IPS DF 6.9 (cell line): ENCODE measurements at places on chromosomes 16 and 17.

GRCh38 chr17:56109836-56110235 lies 43.4 kb upstream of the ANKFN1 start:
- no peaks in the 10 kb centered on the region for H3K36me3 ChIP-seq
- H3K4me3 ChIP-seq = no peak overlapping the region
- DNase-seq = no peak
- no peaks in the 10 kb centered on the region for H3K4me1 ChIP-seq
- no peak overlapping the region for H3K27ac ChIP-seq

- H3K4me3 ChIP-seq = no peak overlapping the region
- no peak for DNase-seq
- no peaks in the 10 kb centered on the region for H3K36me3 ChIP-seq
- H3K27me3 ChIP-seq = no peaks in the 10 kb centered on the region
- H3K27ac ChIP-seq = no peak overlapping the region
Observed at GRCh38 chr16:1035066-1035415, 37.5 kb upstream of the SSTR5 start.

DNA sequence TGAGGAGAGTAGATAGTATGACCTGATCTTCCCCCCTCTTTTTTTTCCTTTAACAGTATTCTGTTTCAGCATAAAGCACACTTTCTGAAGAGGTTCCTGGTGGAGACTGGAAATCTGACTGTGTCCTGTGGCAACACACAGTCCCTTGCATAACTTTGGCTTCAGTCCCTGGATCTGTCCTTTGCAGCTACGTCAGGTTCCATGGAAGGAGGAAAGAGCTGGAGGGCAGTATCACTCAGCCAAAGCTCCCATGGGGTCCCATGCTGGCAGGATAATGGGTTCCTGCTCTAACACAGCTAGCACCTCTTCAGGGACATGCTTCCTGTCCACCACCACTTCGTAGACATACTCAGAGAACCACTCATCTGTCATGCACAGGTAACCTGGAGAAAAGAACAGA lies 13.3 kb upstream of the SLC6A4 start:
- no peaks in the 10 kb centered on the region for H3K27me3 ChIP-seq
- no peak for DNase-seq
- H3K4me3 ChIP-seq = no peak overlapping the region
- H3K36me3 ChIP-seq = peaks cover 5% of the 10 kb centered on the region; the same call in 1 of the 2 replicates
- no peak overlapping the region for H3K27ac ChIP-seq

GRCh38 chr16:56145369-56145768 lies 45.9 kb upstream of the GNAO1 start:
- no peaks in the 10 kb centered on the region for H3K27me3 ChIP-seq
- peak; percentile 2 for DNase-seq
- no peaks in the 10 kb centered on the region for H3K36me3 ChIP-seq
- H3K4me1 ChIP-seq = no peaks in the 10 kb centered on the region
- no peak overlapping the region for H3K27ac ChIP-seq

DNA sequence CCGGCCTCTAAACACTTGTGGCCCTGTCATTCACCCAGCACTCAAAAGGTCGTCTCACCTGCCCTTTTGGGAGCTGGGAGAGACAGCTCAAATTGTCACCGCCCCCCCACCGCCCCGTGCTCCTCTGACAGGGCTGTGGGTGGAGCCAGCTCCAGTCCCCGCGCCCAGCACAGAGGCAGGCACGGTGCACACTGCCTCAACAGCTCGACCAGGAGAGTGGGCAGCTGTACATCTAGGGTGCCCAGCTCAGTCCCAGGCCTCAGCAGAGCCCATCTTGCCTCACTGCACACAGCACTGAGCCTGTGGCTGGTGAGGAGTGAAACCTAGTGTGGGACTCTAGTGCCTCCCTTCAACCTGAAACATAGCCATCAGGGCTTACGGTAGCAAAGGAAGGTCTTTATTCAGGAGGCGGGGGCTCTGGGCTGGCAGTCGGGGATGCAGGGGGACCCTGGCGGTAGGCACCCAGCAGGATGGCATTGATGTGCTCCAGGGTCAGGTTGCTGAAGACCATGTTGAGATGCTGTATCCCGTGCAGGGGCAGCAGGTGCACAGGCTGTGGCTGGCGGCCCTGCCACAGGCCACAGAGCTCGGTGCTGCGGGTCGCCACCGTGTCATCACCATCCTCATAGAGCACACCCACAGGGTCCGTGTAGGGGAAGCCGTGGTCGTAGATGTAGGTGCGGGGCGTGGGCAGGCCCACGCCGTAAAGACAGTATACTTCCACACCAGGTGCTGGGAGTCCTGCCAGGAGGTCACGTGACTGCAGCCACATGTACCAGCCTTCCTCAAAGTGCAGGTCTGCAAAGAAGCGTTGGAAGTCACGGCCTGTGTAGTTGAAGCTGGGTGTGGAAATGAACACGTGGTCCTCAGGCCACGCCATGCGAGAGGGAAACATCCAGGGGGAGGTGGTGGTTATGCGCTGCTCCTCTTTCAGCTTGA lies 3.1 kb upstream of the PSMB10 start:
- no peak overlapping the region for H3K27ac ChIP-seq
- H3K36me3 ChIP-seq = peaks cover 9% of the 10 kb centered on the region; the same call in 1 of the 2 replicates
- H3K27me3 ChIP-seq = no peaks in the 10 kb centered on the region
- H3K4me3 ChIP-seq = no peak overlapping the region
- peaks cover under 1% of the 10 kb centered on the region for H3K4me1 ChIP-seq
- DNase-seq = no peak

- H3K4me3 ChIP-seq = no peak overlapping the region
- H3K27ac ChIP-seq = no peak overlapping the region
- no peak for DNase-seq
- peaks cover 12% of the 10 kb centered on the region for H3K4me1 ChIP-seq
- no peaks in the 10 kb centered on the region for H3K27me3 ChIP-seq
Observed at GRCh38 chr17:258906-259305, 77.5 kb upstream of the DOC2B start.

- H3K4me3 ChIP-seq = no peak overlapping the region
- H3K27ac ChIP-seq = no peak overlapping the region
- H3K27me3 ChIP-seq = no peaks in the 10 kb centered on the region
- no peak for DNase-seq
Observed at GRCh38 chr17:63295288-63295687, 150.8 kb downstream of the CYB561 start.

DNA sequence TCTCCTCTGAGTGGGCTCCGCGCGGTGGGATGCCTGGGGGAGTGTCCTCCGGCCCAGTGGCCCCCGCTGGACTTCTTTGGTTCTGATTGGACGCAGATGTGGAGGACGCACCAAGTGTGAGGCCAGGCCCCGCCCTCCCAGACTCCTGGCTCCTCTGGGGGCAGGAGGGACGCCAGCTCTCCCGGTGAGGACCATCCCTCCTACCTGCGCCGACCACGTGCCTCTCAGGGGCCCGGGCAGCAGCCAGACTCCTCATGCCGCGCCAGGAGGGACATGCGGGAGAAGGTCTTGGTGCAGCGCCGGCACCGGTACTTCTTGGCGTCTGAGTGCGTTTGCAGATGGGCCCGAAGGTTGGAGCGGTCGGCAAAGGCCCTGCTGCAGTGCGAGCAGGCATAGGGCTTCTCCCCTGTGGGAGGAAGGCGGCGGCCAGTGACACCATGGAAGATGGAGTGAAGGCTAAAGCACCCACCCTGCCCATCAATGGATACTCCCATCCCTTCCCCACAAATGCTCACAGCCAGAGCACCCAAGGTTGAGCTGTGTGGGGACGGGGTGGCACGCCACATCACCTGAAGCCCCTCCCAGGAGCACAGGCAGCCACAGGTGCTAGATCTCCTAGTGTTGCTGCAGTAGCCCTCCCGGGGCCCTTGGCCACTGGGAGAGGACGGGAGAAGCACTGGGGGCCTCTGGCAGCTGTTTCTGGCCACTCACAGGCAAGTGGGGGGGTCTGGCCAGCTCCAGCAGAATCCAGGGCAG lies 7.9 kb downstream of the SNAI3 start:
- H3K4me3 ChIP-seq = no peak overlapping the region
- no peaks in the 10 kb centered on the region for H3K27me3 ChIP-seq
- H3K27ac ChIP-seq = no peak overlapping the region
- peaks cover 3% of the 10 kb centered on the region; the same call in 1 of the 2 replicates for H3K36me3 ChIP-seq

- H3K36me3 ChIP-seq = no peaks in the 10 kb centered on the region
- DNase-seq = no peak
Observed at GRCh38 chr16:67120025-67120424, 10.3 kb downstream of the PHAF1 start.

GRCh38 chr16:89491238-89491869 lies 993 bp upstream of the ANKRD11 start:
- no peaks in the 10 kb centered on the region for H3K27me3 ChIP-seq
- H3K4me1 ChIP-seq = peaks cover 2% of the 10 kb centered on the region; the same call in 1 of the 2 replicates
- H3K4me3 ChIP-seq = peak overlapping the region; percentile 76
- no peaks in the 10 kb centered on the region for H3K36me3 ChIP-seq
- DNase-seq = no peak

- peaks cover 8% of the 10 kb centered on the region for H3K4me1 ChIP-seq
- H3K27me3 ChIP-seq = no peaks in the 10 kb centered on the region
- DNase-seq = no peak
- H3K27ac ChIP-seq = no peak overlapping the region
Observed at GRCh38 chr16:14501331-14502255, 128.5 kb downstream of the PARN start.

DNA sequence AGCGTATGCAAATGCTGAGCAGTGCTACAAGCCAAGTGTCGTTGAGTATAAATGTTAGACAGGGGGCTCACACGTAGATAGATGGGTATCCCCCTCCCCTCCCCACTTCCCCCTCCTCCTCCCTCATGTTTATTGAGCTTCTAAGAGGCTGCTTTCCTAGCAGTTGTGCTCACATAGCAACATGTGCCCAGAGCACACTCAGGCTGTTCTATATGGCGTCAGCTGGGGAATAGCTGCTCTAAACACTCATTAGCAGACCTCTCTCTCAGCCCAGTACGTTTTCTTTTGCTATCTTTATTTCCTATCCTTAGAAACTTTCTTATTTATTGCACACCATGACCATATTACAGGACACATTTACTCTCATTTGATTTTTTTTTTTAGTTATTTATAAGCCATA lies 1.8 kb downstream of the KCNJ2 start:
- H3K36me3 ChIP-seq = no peaks in the 10 kb centered on the region
- no peak overlapping the region for H3K4me3 ChIP-seq
- H3K27me3 ChIP-seq = peaks cover 3% of the 10 kb centered on the region; the same call in 1 of the 2 replicates

GRCh38 chr17:70961341-70961740 lies 792.0 kb downstream of the KCNJ2 start:
- H3K27ac ChIP-seq = no peak overlapping the region
- H3K36me3 ChIP-seq = no peaks in the 10 kb centered on the region
- no peaks in the 10 kb centered on the region for H3K27me3 ChIP-seq
- no peak overlapping the region for H3K4me3 ChIP-seq
- DNase-seq = no peak

DNA sequence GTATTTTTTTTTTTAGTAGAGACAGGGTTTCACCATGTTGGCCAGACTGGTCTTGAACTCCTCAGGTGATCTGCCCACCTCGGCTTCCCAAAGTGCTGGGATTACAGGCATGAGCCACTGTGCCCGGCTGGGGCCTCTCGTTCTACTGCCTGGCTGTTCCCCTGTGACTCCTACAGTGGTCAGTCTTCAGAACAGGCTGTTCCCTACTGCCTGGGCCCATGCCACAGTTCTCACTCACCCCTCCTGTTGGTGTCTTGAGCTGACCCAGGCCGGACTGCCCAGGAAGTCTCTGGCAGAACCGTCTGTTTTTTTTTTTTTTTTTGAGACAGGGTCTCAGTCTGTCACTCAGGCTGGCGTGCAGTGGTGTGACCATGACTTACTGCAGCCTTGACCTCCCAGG lies 3.3 kb downstream of the CDK3 start:
- no peak for DNase-seq
- no peaks in the 10 kb centered on the region; the same call in 1 of the 2 replicates for H3K36me3 ChIP-seq
- no peak overlapping the region for H3K4me3 ChIP-seq
- H3K4me1 ChIP-seq = peaks cover 2% of the 10 kb centered on the region; the same call in 1 of the 2 replicates
- no peaks in the 10 kb centered on the region for H3K27me3 ChIP-seq

DNA sequence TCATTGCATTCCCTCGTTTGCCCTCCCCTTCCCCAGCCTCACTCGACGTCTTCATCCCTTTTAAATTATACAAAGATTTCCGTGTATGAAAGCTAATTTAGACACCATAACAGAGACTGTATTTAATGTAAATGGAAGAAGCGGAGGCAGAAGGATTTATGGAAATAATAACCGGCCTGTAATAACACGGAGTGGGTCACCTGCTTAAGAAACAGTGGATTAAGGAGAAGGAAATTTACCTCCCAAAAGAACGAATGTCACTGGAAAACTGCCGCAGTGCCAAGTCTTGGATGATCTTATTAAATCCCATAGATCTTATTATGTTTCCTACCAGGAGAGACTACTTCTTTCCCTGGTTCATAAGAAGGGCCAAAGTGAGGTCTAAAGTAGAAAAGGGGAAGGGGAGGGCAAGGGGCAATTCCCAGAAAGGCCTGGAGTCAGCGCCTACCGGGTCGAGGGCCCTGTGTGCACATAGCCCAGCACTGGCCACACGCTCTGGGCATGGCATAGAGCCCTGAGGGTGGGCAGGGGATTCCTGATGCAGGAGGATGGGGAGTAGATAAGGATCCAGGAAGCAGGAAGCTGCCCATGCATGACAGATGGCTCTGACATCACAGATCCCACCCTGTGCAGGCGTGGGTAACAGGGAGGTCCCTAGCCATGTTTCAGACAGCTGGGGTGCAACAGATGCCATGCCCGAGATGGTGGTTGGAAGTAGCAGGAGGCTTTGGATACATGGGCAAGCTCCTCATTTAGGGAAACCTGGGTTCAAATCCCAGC lies 56.2 kb upstream of the RPL38 start:
- no peak overlapping the region for H3K4me3 ChIP-seq
- no peak for DNase-seq
- no peaks in the 10 kb centered on the region for H3K27me3 ChIP-seq
